ENCODE measurements at places on chromosomes 1 and 21. TPM values are rescaled to one million over a fixed set of nuclear protein-coding genes. Genes with fewer than 3 reads are reported as not detected.
A peak's percentile ranks its signal among the peaks of the same experiment; 100 is the strongest.

The ETV3L gene
- total RNA-seq = not detected

- peaks cover 3% of the 10 kb centered on the region for H3K4me1 ChIP-seq
- H3K27me3 ChIP-seq = peaks cover 34% of the 10 kb centered on the region
- H3K36me3 ChIP-seq = peaks cover 2% of the 10 kb centered on the region
- no peak for DNase-seq
- no peak overlapping the region for H3K4me3 ChIP-seq
Measured at GRCh38 chr1:228765168-228765946, 30.1 kb downstream of the RHOU start.

DNA sequence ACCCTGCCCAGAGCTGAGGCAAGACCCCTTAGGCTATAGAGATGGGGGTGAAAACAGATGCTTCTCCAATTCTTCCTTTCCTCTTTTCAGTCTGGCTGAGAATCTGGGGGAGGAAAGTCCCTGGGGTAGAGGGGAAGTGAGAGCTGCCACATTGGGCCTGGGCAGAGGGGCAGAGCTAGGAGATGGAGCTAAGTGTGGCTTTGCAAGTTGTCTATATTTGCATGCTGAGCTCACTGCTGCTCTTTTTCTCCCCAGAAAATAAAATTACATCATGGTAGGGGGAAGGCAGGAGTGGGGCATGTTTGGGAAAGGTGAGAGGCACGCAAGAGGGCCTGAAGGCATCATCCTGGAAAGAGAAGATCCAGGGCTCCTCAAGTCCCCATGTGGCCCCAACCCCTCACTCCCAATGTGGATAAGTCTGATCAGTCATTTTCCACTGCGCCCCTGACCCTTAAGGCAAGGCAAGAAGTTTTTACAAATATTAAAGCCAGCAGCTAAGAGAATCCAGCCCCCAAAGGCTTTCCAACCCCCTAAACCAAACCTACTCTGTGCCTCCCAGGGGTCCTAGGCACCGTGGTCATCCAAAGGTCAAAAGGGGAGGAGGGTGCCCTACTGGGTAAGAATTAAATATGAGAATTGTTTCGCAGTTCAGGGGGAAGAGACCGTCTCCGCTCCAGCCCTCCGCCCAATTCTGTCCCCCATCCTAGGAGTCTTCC is 500 bp upstream of the PEA15 start:
- H3K36me3 ChIP-seq = peaks cover 14% of the 10 kb centered on the region
- no peaks in the 10 kb centered on the region for H3K27me3 ChIP-seq
- no peak for DNase-seq
- peak overlapping the region; percentile 99 for H3K27ac ChIP-seq
- H3K4me3 ChIP-seq = peak overlapping the region; percentile 89

- no peak for DNase-seq
- H3K36me3 ChIP-seq = no peaks in the 10 kb centered on the region
- H3K27ac ChIP-seq = peak overlapping the region; percentile 29
- peaks cover 3% of the 10 kb centered on the region for H3K4me1 ChIP-seq
Measured at GRCh38 chr1:32127409-32128198, 19.7 kb downstream of the KPNA6 start.

- no peaks in the 10 kb centered on the region for H3K27me3 ChIP-seq
- H3K27ac ChIP-seq = no peak overlapping the region
- H3K36me3 ChIP-seq = no peaks in the 10 kb centered on the region
- H3K4me1 ChIP-seq = peaks cover 29% of the 10 kb centered on the region
Measured at GRCh38 chr1:162094271-162094670, 24.8 kb downstream of the NOS1AP start.

DNA sequence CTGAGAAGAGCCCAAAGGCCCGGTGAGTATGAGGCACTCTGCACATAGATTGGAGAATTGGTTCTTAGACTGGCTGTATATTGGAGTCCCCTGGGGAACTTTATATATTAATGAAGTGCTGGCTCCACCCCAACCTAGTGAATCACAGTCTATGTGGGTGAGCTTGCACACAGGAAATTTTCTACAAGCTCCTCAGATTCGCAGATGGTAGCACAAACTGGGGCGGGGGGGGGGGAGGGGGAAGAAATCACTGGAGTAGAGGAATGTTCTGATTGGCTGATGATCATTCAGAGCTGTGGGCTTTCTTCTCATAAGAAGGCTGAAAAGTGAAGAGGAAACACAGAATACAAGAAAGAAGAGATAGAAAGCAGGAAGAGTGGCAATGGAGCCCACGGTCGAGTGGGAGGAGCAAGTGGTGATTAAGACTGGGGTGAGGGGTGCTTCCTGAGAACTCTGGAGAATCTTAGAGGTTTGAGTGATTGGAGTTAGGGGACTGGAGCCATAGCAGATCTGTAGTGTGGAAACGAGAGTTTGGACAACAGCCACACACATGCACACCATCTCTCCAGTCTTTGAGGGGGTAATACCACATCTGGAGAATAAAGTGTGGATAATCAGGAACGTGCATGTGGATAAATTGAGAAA is 465.9 kb upstream of the DAB1 start:
- no peaks in the 10 kb centered on the region for H3K4me1 ChIP-seq
- DNase-seq = no peak
- no peak overlapping the region for H3K27ac ChIP-seq
- H3K27me3 ChIP-seq = peaks cover 1% of the 10 kb centered on the region

The SMCP gene
- not detected for total RNA-seq

DNA sequence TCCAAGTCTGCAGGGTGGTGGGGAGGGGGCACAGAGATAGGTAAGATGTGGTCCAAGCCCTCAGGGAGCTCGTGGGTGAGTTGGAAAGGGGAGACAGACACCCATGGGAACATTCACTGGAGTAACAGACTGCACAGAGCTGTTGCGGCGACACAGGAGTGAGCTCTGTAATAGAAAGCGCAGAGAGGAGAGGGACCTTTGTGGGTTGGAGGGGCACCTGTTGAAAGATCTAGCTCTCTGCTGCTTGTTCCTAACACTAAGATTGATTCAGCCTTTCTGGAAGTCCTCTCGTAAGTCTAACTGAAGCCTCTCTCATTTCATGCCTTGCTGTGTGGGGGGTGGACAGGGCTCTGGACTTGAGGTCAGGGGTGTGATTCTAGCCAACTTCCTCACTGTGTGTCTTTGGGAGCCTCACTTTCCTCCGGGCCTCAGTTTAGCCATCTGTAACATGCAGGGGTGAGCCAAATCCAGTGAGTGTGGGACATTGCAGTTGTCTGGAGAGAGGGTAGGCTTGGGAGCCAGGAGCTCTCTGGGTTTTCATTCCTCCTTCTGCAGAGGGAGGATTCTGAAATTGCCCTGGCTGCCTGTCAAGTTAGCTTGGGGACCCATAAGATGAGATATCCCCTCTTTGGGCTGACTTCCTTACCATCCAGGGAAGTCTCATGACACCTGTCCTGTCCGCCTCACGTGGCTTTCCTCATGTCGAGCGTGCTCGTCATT is 2.0 kb upstream of the ACOT11 start:
- H3K4me1 ChIP-seq = peaks cover 11% of the 10 kb centered on the region
- H3K27ac ChIP-seq = no peak overlapping the region
- H3K27me3 ChIP-seq = no peaks in the 10 kb centered on the region
- no peak for DNase-seq

- no peak for DNase-seq
- no peak overlapping the region for H3K4me3 ChIP-seq
- no peak overlapping the region for H3K27ac ChIP-seq
- H3K27me3 ChIP-seq = no peaks in the 10 kb centered on the region
- H3K36me3 ChIP-seq = no peaks in the 10 kb centered on the region
- peaks cover 9% of the 10 kb centered on the region for H3K4me1 ChIP-seq
Measured at GRCh38 chr21:39453571-39454179, 1.9 kb downstream of the SH3BGR start.

GRCh38 chr21:26297851-26298250 is 127.3 kb upstream of the APP start:
- no peak overlapping the region for H3K27ac ChIP-seq
- no peaks in the 10 kb centered on the region for H3K4me1 ChIP-seq
- H3K27me3 ChIP-seq = no peaks in the 10 kb centered on the region
- DNase-seq = no peak

GRCh38 chr1:234226113-234226818 is 147.0 kb upstream of the COA6 start:
- DNase-seq = no peak
- no peak overlapping the region for H3K4me3 ChIP-seq
- H3K4me1 ChIP-seq = no peaks in the 10 kb centered on the region
- no peaks in the 10 kb centered on the region for H3K36me3 ChIP-seq
- no peak overlapping the region for H3K27ac ChIP-seq
- H3K27me3 ChIP-seq = peaks cover 30% of the 10 kb centered on the region

The CBR3 gene
- total RNA-seq = 3.5 TPM

DNA sequence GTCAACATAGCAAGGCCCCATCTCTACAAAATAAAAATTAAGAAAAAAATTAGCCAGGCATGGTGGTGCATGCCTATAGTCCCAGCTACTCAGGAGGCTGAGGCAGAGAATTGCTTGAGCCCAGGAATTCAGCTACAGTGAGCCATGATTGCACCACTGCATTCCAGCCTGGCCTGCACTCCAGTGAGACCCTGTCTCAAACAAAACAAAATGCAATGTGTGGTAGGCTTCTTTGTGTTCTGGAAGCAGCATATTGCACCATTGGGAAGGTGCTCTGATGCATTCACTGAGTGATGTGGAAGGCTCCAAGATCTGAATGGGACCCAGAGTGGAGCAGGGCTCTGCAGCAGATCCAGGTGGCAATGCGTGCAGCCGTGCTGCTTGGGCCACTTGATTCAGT is 99.6 kb upstream of the COG2 start:
- peaks cover 9% of the 10 kb centered on the region for H3K27me3 ChIP-seq
- H3K36me3 ChIP-seq = no peaks in the 10 kb centered on the region
- no peak for DNase-seq

The TSPAN1 gene
- 1.6 TPM for total RNA-seq

- no peak for DNase-seq
- H3K36me3 ChIP-seq = no peaks in the 10 kb centered on the region
- no peak overlapping the region for H3K4me3 ChIP-seq
- no peaks in the 10 kb centered on the region for H3K4me1 ChIP-seq
Measured at GRCh38 chr1:5658340-5659316, 333.6 kb downstream of the NPHP4 start.

GRCh38 chr1:247445526-247446356 is 12.2 kb downstream of the OR2B11 start:
- H3K36me3 ChIP-seq = no peaks in the 10 kb centered on the region
- no peak for DNase-seq
- no peak overlapping the region for H3K27ac ChIP-seq
- H3K4me3 ChIP-seq = no peak overlapping the region
- peaks cover 4% of the 10 kb centered on the region for H3K4me1 ChIP-seq
- H3K27me3 ChIP-seq = peaks cover 5% of the 10 kb centered on the region

DNA sequence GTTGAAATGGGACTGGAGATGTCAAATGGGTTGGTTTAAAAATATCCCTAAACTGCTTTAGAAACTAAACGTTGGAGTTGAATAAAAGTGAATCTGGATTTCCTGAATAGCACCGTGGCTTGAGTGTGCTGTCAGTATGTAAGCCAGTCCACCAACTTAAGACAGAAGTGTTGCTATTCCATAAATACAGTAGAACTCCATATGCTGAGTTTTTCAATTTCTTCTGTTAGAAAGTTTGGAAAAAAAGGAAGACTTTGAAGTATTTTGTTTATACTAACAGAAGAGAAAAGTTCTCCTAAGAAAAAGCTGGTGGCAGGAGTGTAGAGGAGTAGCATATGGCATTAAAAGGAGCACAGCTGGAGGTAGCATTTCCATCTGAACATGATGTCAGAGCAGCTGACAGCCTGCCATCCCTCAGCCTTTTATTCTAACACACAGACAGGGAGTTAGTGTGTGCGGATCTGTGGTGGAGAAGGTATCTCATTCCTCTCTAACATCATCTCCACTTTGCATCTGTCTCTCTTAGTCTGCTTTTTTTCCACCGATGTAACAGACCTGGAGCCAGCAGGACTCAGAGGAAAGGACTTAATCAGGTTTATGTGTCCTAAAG is at the start of gene ZBTB18:
Gene ZBTB18 (plus strand): TSS at position 449 of the 610 bp plus-strand sequence. CDS start 149 bp downstream, at position 598.
- H3K36me3 ChIP-seq = peaks cover 3% of the 10 kb centered on the region
- H3K27me3 ChIP-seq = no peaks in the 10 kb centered on the region
- H3K27ac ChIP-seq = no peak within 1 kb of the TSS
- H3K4me3 ChIP-seq = no peak within 1 kb of the TSS
- no peak for DNase-seq

GRCh38 chr1:154422521-154422920 is 17.4 kb downstream of the IL6R start:
- H3K4me3 ChIP-seq = no peak overlapping the region
- H3K4me1 ChIP-seq = peaks cover 62% of the 10 kb centered on the region
- no peak for DNase-seq
- H3K36me3 ChIP-seq = no peaks in the 10 kb centered on the region
- H3K27me3 ChIP-seq = no peaks in the 10 kb centered on the region

- H3K27me3 ChIP-seq = no peaks in the 10 kb centered on the region
- peaks cover 21% of the 10 kb centered on the region for H3K4me1 ChIP-seq
- H3K4me3 ChIP-seq = no peak overlapping the region
- H3K36me3 ChIP-seq = peaks cover 5% of the 10 kb centered on the region
Measured at GRCh38 chr1:162876751-162877150, 15.8 kb upstream of the CCDC190 start.

All from chondrocyte (in vitro differentiated cells).